ENCODE measurements at places on chromosomes 3 and 15. TPM values are rescaled to one million over a fixed set of nuclear protein-coding genes. Genes with fewer than 3 reads are reported as not detected.

DNA sequence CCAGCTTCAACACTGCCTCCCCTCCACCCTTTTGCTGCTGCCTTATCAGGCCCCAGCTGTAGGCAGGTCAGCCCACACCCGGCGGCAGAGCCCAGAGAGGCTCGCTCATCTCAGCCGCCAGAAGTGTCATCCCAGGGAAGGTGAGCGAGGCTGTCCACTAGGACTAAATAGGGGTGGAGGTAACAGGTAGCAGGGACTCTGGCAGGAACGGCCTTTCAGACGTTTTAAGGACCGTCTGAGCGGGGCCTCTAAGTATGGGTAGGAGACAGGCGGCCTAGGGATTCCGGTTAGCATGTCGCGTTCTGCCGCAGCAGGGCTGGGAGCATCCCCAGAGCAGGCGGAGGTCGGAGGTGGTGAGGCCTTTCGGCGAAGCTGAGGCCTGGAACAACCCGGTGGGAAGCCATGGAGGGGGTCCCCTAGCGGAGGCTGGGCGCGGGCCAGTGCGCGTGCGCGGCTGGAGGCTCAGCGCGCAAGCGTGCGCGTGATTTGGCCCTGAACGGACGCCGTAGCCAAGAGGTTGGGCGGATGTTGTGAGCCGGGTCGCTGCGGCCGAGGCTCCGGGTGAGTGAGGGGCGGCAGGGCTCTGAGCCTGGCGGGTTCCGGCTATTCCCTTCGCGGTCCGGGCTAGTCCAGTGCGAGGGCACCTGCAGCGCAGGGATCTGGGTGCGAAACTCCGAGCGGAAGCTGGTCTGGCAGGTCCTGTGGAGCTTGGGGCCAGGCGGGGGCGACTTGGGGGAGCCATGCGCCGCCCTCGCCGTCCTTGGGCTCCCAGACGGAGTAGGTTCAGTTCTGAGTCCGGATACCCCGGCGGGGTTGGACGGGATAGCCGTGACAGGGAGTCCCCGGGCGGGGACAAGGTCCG, at the start of the genes MST1 and RNF123:
Gene MST1, minus strand, starts transcription at position 429 of the 862 bp plus-strand sequence. CDS start 783 bp downstream, outside the sequence.
Gene RNF123, plus strand, starts transcription at position 512 of the 862 bp plus-strand sequence. CDS start 1,609 bp downstream, outside the sequence.
- peak; percentile 61 for DNase-seq

GRCh38 chr3:2921452-2921851, 188.7 kb downstream of the IL5RA start:
- DNase-seq = no peak

DAZL gene
- total RNA-seq = not detected

- DNase-seq = no peak
Measured at GRCh38 chr15:99436542-99437314, 129.1 kb upstream of the MEF2A start.

GABRA5 gene
- not detected for total RNA-seq

- DNase-seq = no peak
Measured at GRCh38 chr3:79885407-79885806, 117.6 kb upstream of the ROBO1 start.

BFSP2 gene
- not detected for total RNA-seq

PTPRG gene
- total RNA-seq = 179 TPM

GRCh38 chr3:156661155-156661554, 13.2 kb upstream of the TIPARP start:
- no peak for DNase-seq

DNA sequence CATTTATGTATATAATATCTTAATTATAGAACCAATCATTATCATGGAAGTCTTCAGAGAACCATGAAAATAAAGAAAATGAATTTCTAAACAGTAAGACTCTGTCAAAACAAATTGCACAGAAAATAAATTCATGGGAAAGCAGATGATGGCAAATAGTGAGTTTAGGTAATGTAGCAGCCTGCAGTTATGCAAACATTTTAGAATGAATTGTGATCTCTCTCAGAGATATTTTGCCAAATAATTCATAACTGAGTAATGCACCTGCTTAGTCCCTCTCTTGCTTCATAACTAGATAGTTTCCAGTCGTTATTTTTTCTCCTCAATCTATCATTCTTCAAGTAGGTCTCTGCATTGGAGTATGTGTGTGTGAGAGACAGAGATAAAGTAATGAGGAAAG, 492.7 kb upstream of the THBS1 start:
- no peak for DNase-seq

GOLGA6B gene
- total RNA-seq = not detected

GRCh38 chr3:40858364-40859115, 333.8 kb downstream of the ZNF621 start:
- no peak for DNase-seq

SLC24A5 gene
- not detected for total RNA-seq

GRCh38 chr3:78235841-78236240, 1195.9 kb downstream of the ROBO2 start:
- no peak for DNase-seq

MST1R gene
- total RNA-seq = 7.5 TPM

DNA sequence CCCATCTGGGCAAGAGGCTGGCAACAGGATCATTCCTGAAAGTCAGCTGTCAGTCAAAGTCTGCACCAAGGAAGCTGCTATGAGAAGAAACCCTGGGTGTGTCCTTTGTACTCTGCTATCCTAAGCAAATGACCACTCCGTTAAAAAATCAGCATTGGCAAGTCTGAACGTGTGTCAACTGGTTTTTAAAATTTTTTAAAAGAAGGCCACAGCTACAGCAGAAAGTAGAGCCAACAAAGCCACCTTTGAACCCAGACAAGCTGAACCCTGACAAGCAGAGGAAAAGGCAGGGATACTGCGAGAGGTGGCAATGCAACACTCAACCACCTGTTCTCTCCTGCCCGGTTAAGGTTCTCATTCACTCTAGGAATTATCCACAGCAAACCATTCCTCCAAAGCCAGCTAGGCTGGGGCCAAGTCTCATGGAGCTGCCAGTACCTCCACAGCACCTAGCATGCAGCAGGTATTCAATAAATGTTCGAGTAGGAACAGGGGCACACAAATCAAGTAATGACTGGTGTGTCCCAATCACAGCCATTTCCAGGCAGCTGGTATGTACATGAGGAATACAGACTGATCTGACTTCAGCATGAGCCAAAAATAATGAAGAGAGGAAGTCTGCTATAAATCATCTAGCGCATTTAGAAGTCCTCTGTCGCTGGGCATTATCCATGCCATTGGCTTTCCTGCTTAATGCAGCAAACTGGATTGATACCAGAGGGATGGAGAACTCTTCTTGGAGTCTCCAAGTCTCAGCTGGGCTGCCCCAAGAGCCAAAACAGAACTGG, 76.0 kb downstream of the ADCY5 start:
- DNase-seq = no peak

Measured in breast epithelium (tissue), 4 donors.